CD4-positive, alpha-beta T cell treated with Interleukin-2 at 100 ng/mL for 4 hours (primary cell): ENCODE measurements at places on chromosomes 2 and 18.

GRCh38 chr2:235832941-235833340, 335.2 kb downstream of the GBX2 start:
- DNase-seq: no peak

DNA sequence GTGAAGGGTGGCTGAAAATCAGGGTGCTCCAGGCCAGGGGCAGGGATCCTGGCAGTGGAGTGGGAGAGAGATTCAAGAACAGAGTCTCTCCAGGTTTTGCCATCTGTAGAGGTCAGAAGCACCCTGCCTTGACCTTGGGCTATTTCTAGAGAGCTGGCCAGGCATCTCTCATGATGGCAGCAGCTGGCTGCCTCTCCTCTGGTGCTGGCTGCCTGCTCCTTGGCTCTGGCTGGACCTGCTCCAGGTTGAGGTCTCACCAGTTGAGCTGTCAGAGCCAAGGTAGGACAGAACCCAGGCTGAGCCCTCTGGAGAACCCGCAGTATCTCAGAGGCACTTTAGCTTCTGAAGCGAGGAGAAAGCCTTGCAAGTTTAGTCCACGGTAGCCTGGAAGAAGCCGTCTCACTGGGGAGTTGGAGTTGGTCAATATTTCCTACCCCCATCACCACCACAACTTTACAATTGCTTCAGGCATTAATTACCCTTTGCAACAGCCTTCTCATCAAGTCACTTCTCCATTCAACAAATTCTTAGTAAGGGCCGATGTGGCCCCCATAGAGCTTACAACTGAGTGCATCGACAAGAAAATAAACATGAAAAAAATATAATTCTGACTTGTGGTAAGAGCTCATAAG, 25.6 kb downstream of the GNLY start:
- DNase-seq: no peak

DNA sequence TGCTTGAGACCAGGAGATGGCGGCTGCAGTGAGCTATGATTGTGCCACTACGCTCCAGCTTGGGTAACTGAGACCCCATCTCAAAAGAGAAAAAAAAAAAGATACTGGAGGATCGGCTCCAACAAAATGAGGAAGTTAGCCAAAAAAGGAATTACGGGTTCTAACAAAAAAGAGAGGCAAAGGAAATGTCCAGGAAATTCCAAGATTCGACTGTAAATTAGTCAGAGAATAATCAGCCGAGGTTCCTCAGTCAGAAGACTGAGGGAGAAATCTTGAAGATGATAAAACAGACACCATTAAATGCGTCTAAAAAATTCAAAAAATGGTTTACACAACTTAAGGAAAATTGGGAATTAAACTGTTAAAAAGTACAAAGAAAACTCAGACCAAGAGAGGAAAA, 89.5 kb downstream of the AAK1 start:
- DNase-seq: no peak

DNA sequence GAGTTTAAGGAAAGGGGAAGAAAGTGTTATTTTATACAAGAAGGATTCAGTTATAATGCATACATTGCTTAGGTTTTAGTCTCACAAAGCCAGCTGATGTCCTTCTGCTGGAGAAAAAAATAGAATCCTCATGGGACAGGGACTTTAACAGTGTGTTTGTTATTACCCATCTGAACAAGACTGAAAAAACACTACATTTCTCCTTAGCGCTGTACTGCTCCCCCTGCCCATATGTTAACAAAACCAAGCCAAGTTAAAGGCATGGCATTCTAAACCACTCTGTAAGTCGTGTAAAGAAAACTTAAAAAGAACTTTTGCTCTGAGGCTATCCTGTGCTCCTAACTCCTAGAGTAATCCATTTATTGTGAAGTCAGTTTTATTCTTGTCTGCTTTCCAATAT, 102.6 kb upstream of the NYAP2 start:
- DNase-seq: no peak

DNA sequence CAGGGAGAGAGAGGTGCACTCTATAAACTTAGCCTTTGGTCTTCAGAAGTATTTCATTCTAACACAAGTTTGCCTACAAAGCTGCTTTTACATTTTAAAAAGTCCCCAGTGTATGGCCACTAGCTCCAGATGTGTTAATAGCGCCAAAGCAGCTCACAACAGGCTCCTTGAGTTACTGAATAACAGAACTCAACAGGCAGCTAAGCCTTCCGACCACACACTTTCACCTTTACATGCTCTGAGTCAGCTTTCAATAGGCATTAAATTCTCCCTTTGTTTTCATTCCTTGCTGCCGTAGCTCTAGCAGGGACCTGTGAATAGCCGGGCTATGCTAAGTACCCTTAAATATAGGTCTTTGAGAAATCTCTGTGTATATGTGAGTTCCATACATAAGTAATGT, 262.8 kb upstream of the PARD3B start:
- DNase-seq: no peak

DNA sequence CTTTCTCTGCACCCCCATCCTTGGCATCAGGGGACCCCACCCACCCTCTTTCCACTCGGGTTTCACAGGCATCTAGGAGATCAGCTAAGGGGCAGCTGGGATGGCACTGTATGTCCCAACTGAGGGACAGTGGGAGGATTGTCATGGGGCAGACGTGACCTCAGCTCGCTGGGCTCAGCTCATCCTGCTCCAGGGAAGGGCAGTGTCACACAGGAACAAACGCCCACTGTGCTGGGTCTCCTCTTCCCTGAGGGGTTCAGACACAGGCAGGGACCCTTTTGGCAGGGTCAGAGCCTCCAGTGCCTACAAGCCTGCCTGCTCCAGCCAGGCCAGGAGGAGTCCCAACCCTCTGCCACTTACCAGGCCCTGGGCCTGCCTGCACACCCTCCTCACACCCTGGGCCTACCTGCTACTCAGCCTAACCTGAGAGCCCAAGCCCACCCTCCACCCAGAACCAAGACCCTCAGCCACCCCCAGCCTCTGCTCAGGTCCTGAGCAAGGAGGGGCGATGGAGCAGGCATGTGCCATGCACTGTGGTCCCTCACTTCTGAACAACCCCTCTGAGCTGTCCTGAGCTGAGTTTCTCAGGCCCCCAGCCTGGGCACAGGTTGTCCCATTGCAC, 68.2 kb downstream of the HS1BP3 start:
- DNase-seq: no peak

- DNase-seq: no peak
Observed at GRCh38 chr2:192228685-192229084, 34.0 kb upstream of the TMEFF2 start.

GRCh38 chr2:19543663-19544383, 185.4 kb upstream of the OSR1 start:
- DNase-seq: no peak

DNA sequence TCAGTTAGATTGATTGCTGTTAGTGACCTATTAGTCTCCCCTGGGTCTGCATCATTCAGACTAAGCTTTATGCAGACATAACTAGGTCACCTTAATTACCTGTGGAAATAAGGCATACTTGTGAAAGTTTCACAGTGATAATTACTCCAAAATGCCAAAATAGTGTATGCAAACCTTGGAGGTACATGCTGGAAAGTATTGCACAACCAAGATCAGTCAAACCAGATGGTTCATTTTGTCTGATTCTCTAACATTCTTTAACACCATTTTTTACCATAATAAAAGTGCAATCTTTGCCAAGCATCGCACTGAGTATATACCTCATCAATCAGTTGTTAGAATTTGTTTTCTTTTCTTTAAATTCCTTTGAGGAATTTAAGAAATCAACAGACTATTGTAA, 186.3 kb upstream of the TMEFF2 start:
- no peak for DNase-seq

- DNase-seq: no peak
Observed at GRCh38 chr2:9941996-9942390, 9.5 kb upstream of the GRHL1 start.
